Activated CD4-positive, CD25-positive, alpha-beta regulatory T cell treated with anti-CD3 and anti-CD28 coated beads, Interleukin-2, amount 50 U/mL, for 24 hours (primary cell): ENCODE measurements at places on chromosomes 12 and 14.

DNA sequence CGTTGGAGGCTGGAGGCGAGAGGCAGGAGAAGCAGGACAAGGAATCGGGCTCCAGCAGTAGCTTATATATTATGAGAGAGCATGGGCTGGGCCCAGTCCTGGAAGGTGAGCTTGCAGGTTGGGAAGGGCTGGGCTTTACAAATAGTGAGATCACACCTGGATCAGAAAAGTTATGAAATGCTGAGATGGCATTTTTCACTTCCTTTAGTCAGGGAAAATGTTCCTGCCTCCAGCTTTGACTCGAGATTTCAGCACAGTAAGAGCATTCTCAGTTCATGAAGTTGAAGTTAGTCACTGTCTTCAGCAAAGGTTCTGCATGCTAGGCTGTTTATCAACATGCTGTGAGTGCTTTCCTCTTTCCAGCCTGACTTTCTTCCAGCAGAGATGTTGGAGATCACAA, at the start of gene KRT6C:
KRT6C (minus strand) TSS at position 38 of the 400 bp plus-strand sequence. CDS start 68 bp downstream, outside the sequence.
- ATAC-seq, result no peak

GRCh38 chr14:68658029-68658509, 134.8 kb downstream of the ZFP36L1 start:
- no peak for ATAC-seq

- no peak for ATAC-seq
Observed at GRCh38 chr12:107229827-107230226, 136.5 kb upstream of the CRY1 start.

GRCh38 chr12:65055859-65056258, 65.2 kb downstream of the WIF1 start:
- ATAC-seq, result no peak

- ATAC-seq, result no peak
Observed at GRCh38 chr14:29821661-29822429, 105.8 kb downstream of the PRKD1 start.

DNA sequence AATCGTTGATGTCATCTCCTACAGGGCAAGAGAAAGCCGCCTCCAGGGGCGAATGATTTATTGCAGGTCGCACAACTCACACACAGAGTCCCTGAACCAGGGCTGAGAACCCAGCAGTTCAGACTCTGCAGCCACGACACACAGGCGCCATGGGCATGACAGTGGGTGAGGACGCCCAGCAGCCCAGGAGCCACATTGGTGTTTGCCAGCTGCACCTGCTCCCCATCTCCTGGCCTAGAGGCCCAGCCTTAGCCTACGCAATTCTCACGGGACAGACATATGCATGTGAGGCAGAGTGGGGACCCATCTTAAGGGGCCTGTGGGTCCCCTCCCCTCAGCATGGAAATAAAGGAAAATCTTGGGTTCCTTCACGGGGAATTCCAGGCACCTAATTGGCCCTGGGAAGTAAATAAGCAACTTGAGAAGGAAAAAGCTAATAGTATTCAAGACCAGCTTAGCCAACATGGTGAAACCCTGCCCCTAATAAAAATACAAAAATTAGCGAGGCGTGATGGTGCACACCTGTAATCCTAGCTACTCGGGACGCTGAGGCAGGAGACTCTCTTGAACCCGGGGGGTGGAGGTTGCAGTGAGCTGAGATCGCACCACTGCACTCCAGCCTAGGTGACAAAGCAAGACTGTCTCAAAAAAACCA, 69.3 kb downstream of the RIMBP2 start:
- ATAC-seq, result no peak

- ATAC-seq, result no peak
Observed at GRCh38 chr14:22644305-22644635, at the start of gene OR6J1. OR6J1 (minus strand) TSS chr14:22644352; CDS start chr14:22634811, 9,541 bp downstream.

- no peak for ATAC-seq
Observed at GRCh38 chr12:98416845-98417244, 98.5 kb upstream of the TMPO start.

- no peak for ATAC-seq
Observed at GRCh38 chr12:131842169-131842568, 14.0 kb downstream of the MMP17 start.

GRCh38 chr12:42507565-42507964, 82.0 kb downstream of the PRICKLE1 start:
- ATAC-seq, result no peak

DNA sequence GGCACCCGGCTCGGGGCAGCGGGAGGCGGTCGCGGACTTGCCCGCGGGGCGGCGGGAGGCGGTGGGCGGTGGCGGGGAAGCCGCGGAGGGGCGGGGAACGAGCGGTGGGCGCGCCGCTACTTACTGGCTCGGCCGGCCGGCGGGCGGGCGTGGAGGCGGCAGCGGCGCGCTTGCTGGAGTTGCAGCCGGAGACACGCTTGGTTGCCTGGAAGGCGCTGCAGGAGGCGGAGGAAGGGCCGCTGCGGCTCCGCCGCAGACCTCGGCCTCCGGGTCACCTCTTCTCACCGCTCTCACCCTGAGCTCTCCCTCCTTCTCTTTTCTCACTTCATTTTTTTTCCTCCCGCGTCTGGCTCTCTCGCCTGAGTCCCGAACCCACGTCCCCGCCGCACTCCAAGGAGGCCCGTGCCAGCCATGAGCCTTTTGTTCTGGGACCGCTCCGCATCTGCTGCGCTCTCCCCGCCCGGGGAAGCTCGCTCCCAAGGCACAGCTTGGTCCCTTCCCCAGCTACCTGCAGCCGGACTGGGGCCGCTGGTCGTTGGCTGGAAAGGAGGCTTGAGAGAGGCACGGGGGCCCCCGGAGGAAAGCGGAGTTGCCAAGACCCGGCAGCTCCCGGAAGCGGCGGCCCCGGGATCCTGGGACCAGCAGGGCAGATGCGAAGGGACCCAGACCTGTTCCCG, 592 bp upstream of the KCNK10 start:
- no peak for ATAC-seq

GRCh38 chr12:121034616-121035305, 4.3 kb downstream of the OASL start:
- ATAC-seq, result no peak

DNA sequence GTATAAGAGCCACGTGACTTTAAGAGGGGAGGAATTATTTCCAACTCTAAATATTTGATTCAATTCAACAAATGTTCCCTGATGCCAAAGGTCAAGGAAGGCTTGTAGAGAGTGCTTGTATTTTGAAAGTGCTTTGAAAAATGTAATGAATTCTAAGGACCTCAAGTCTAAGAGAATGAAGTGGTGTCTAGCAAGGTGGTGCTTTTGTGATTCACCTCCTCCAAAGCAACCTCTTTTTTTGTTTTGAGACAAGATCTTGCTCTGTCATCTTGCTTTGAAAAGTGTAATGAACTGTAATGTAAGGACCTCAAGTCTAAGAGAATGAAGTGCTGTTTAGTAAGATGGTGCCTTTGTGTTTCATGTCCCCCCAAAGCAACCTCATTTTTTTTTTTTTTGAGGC, 13.7 kb downstream of the AK7 start:
- ATAC-seq, result no peak

DNA sequence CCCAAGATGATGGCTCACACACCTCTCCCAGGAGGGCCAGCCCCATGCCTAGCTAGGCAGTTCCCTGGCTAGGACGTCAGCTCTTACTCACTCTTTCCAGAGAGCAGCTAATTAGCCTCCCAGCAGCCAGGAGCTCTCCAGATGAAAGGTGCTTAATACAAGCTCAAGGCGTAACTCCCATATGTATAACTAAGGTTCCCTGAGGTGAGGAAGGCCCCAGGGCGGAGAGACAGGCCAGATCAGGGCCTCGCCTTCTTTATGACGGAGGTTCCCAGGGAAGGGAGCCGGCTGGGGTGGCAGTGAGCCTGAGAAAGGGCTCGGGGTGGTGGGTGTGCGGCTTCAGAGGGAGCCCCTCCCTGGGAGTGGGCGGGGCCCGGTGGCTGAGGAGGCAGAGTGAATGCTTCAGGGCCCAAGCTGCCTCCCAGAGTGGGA, 26.4 kb upstream of the ZFP36L1 start:
- peak; percentile 17 for ATAC-seq
